EH (cell line): ENCODE measurements at places on chromosomes 5 and 9.

- DNase-seq, result peak; percentile 48
Observed at GRCh38 chr5:127754259-127754658, 51.1 kb downstream of the CCDC192 start.

DNA sequence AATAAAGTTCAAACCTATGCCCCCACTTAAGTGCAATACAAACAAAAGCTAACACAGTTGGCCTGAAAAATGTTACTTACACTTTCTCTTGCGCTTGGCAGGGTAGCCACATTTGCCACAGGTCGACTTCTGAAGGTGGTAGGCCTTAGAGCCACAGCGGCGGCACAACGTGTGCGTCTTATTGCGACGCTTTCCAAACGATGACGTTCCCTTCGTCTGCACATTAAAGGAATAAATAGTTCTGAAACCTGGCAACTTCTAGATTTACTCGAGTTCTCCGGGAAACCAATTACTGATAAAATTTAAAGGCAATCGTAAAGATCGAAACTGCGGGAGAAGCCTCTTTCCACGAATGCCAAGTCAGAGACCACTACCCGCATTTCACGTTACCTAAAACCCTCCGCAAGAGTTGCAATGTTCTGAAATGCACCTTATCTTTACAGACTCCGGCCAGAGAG lies 602 bp downstream of the RPL37 start:
- DNase-seq, result peak; percentile 41

GRCh38 chr5:132414634-132415378 lies 45.3 kb downstream of the SLC22A5 start:
- DNase-seq, result peak; percentile 77

- DNase-seq, result no peak
Observed at GRCh38 chr5:92429646-92430045, 1046.5 kb upstream of the ARRDC3 start.

DNA sequence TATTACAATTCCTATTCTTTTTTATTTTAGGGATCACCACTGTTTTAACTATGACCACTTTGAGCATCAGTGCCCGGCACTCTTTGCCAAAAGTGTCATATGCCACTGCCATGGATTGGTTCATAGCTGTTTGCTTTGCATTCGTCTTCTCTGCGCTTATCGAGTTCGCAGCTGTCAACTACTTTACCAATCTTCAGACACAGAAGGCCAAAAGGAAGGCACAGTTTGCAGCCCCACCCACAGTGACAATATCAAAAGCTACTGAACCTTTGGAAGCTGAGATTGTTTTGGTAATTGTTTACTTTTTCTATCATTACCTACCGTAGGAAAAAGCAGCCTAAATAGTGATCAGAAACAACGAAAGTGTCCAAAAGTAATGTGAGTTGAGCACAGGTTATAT lies 6.4 kb downstream of the GABRA6 start:
- DNase-seq, result no peak

GRCh38 chr5:11602298-11602697 lies 301.9 kb downstream of the CTNND2 start:
- no peak for DNase-seq

- DNase-seq, result no peak
Observed at GRCh38 chr5:171306781-171307591, 2.1 kb upstream of the TLX3 start.

GRCh38 chr9:122445155-122445749 lies 32.5 kb downstream of the OR1J1 start:
- DNase-seq, result peak; percentile 97

GRCh38 chr5:117657541-117657940 lies 1082.9 kb upstream of the SEMA6A start:
- DNase-seq, result peak; percentile 38

DNA sequence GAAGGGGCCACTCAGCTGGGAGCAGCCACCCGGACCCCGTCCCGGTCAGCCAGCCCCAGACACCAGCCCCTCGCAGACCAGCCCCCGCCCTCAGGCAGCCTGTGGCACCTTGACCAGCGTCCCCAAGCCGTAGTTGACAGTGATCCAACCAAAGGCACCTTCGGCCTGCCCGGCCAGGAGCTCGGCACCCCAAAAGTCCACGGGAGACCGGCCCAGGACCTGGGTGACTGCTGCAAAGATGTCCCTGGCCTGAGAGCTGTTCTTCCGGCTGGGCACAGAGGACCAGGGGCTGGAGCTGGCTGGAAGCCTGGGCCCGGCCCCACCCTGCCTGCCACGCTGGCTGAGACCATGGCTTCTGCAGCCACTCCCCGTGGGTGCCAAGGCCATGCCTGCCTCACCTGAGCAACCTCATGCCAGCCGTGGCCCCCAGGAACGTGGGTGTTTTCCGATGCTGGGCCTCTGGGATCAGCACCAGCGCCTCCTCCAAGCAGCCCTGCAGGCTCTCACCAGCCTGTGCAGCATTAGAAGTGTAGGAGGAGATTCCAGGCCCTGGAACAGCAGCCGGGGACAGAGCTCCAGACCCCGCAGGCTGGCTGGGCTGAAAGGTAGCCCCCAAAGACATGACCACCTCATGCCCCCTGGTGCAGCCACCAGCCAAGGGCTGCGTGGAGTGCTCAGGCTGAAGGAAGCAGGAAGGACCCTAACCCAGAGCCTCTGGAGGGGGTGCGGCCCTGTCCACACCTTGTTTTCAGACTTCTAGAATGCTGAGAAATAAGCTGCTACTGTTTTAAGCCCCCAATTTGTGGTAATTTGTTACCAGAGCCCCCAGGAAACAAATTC lies 4.2 kb downstream of the ENTPD8 start:
- DNase-seq, result no peak

DNA sequence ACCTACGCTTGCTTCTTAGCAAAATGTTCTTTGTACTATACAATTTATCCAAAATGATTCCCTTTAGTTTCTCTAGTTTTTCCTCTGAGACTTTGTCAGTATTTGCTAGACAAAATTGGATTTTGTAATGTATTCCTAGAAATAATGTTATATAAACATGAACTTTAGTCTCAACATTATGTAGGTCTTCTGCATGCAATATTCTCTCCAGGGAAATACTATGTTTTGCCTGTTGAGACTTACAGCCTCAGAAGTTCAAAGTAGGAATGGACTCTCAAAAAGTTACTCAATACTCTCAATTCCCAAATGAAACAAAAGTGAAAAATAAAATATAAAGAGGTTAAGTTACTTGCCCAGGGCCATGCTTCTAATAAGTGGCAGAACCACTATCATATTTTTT lies 24.8 kb upstream of the SMC2 start:
- DNase-seq, result no peak

- DNase-seq, result peak; percentile 30
Observed at GRCh38 chr9:123011878-123012528, 21.5 kb upstream of the GPR21 start.

DNA sequence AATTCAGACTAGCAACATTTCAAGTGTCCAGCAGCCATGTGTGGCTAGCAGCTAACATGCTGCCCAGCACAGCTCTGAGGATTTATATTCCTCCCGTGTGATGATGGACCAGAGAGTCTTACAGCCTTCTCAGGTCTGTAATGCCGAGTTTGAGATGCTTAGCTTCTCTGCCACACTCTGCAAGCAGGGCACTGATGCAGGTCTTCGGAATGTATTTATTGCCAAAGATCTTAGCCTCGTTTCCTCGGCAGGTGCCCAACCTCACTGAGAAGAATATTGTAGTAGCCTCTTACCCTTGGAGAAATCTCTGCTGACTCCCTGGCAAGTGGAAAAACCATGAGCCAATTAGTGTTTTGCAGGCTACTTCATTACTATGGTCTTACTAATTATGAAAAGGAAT lies 3.7 kb upstream of the RAI14 start:
- DNase-seq, result no peak

- peak; percentile 40 for DNase-seq
Observed at GRCh38 chr5:60959156-60959555, 14.2 kb downstream of the NDUFAF2 start.

GRCh38 chr5:75045071-75045470 lies 7.3 kb downstream of the GCNT4 start:
- no peak for DNase-seq

DNA sequence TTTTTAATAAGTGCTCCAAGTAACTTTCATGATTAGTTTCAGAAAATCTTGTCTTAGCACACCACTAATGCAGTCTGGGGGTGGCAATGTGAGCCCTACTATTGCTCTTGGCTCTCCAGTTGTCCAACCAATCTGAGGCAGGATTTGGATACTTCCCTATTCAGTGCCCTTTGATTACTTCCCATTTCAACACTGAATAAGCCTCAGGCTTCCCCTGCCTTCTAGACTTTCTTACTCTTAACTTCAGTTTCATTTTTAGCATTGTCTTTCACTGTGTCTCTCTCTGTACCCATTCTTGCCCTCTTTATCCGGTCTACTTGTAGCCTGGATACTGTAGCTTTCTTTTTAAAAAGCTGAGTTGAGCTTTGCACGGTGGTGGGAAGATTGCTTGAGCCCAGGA lies 186.1 kb downstream of the C9orf152 start:
- no peak for DNase-seq

GRCh38 chr5:58963361-58963760 lies 380.5 kb downstream of the RAB3C start:
- DNase-seq, result no peak

GRCh38 chr9:125758986-125759763 lies 12.0 kb downstream of the PBX3 start:
- peak; percentile 33 for DNase-seq

DNA sequence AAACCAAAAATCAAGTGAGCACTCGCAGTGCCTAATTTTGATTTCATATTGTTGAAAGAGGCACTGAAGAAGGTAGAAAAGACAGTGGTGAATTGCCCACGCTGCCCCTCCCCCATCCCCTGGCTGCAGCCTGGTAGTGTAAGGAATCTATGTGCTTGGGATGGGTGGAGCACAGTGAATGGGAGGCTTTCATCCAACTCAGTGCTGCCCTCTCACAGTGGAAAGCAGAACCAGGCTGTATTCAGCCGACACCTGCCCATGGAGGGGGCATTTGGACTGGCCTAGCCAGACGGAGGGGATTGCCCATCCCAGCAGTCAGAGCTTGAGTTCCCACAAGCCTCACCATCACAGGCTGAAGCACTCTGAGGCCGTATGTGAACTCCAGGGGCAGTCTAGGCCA lies 800.4 kb upstream of the DMAC1 start:
- no peak for DNase-seq

DNA sequence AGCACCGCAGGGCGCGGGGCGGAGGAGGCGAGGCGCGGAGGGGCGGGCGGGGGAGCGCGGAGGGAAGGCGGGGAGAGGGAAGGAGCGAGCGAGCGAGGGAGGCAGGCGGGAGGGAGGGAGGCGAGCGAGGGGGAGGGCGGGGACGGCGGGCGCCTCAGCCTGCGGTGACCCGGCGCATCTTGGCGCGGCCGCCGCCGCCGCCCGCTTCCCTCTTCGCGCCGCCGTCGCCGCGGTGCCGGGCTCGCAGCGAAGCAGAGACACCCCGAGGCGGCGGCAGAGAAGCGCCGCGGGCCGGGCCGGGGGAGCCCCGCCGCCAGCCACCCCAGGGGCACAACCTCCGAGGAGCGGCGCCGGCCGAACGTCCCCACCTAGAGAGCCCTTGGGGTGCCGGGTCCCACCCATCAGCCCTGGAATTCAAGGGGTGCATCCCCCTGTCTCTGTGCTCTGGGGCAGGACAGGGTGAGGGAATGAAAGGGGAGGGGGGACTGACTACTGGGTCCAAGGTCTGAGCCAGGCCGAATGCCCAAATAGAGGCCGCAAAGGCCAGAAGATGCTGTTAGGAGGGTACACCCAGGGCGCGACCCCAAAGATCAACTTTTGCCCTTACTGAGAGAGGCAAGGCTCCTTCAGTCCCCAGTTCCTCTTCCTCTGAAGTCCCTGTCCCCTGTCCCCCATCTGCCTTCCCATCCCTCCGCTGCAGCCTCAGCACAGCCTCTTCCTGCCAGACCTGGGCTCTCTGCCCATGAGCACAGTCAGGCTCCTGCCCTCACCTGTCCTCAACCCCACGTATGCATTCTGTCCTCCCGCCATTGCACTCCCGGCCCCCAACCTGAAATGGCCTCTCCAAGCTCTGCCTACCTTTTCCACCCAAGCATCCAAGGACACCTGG lies at the start of gene ADAMTS2:
Gene ADAMTS2 (minus strand): TSS at position 29 of the 889 bp plus-strand sequence. CDS start 133 bp downstream, outside the sequence.
- peak; percentile 82 for DNase-seq

GRCh38 chr5:86869268-86869667 lies 251.5 kb downstream of the COX7C start:
- no peak for DNase-seq

- no peak for DNase-seq
Observed at GRCh38 chr9:3367185-3367584, 158.6 kb downstream of the RFX3 start.

- DNase-seq, result no peak
Observed at GRCh38 chr5:172185096-172185461, 2.9 kb downstream of the STK10 start.

DNA sequence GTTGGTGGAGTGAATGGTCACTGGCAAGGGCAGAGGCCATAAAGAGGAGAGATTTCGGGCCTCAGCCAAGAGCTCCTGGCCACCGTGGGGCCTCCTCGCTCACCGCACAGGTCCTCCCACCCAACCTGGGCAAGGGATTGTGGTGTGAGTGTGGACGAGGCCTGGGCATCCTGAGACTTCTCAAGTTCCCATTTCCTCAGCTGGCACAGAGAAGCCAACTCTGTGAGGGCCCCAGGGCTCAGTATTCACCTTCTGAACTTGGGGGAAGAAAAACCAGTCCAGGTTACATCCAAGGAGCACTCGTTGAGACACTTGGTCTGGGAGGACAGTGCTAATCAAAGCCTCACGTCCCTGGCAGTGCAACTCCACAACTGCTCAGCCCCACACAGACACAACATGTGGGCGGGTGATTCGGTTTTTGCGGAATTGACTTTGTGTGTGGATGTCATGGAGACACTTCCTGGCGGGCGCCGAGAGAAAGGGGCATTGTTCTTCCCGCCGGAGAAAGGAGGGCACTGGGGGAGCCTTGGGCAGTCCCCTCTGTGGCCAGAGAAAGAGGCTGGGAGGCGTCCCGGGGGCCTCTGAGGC lies 28.5 kb upstream of the NKD2 start:
- no peak for DNase-seq
